ENCODE measurements at places on chromosomes 3 and 15.

GRCh38 chr15:45594835-45595530, 7.8 kb downstream of the BLOC1S6 start:
- DNase-seq: no peak

DNA sequence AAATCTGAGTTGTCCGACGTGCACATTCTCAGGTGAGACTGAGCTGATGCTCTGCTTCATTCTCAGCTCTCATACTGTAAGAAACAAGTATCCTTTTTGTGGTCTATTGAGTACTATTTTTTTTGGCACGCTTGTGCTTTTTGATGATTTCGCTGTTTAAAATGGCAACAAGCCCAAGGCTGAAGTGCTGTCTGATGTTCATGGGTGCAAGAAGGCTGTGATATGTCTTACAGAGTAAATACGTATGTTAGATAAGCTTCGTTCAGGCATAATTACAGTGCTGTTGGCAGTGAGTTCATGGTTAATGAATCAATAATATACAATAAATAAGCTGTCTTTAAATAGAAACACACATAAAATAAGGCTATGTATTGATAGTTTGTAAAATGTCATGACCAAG, 27.2 kb downstream of the AQR start:
- no peak for DNase-seq

GRCh38 chr3:88433568-88433967, 283.8 kb downstream of the C3orf38 start:
- no peak for DNase-seq

- no peak for DNase-seq
Measured at GRCh38 chr3:100151024-100151707, 36.9 kb upstream of the FILIP1L start.

GRCh38 chr3:177776661-177777101, 579.4 kb upstream of the TBL1XR1 start:
- no peak for DNase-seq

DNA sequence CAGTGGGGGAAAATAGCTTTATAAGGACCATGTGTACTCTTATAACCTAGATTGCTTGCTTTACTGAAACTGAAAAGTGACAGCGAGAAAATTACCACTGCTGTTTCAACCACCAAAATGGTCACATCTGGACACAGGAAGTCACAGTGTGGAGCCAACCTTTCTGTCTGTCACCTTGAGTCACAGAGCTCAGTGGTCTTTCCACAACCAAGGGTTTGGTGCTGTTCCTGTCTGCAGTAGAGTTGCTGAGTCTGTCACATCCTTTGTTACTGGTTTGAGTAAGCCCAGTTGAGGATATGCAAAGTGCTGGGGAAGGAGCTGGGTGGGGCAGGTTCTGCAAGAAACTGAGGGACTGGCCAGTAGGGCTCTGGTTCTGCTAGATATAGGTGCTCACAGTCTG, 139.1 kb upstream of the EIF1B start:
- no peak for DNase-seq

GRCh38 chr3:152277198-152277597, 8.5 kb downstream of the MBNL1 start:
- DNase-seq: no peak

- no peak for DNase-seq
Measured at GRCh38 chr3:21484828-21485144, 266.2 kb downstream of the ZNF385D start.

DNA sequence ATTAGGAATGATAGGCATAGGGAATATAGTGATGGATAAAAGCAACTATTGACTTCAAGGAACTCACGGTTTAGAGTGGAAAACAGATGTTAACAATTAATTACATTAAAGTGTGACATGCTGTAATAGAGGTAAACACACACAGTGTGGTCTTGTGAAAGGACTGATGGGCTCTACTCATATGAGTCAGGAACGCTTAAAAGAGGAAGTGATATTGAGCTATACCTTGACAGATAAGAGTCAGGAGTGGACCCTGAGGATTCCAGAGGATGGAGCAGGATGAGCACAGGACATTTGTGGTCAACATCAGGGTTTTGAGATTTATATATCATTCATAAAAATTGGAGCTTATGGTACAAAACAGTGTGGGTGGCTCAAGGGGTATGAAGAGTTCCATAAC, 11.0 kb downstream of the EXOG start:
- no peak for DNase-seq

DNA sequence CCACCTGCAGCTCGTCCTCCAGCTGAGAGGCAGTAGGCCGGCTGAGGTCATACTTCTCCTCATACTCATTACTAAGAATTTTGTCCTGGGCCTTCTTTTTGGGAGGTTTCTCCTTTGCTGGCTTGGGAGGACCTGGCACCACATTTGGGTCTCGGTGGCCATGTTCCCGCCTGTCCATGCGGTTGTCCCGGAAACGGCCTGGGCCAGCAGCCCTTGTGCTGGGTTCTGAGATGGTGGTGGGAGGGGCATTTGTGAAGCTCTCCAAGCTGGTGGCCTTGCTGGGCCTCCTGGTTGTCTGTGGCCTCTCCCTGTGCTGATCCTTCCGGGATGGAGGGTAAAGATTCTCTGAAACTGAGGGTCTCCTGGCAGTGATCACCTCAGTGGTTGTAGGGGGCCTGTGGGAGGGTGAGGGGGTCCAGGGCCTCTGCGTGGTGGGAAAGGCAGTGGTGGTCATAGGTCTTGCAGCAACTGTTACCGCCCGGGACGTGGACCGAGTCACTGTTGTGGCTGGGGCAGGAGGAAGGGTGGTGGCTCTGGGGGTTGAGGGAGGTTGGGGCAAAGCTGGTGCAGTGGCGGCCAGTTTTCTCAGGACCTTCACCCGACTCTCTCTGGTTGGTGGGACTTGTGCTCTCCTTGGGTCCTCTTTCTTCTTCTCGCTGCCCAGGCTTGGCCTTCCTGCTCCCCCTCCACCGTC, 2.5 kb downstream of the CCDC80 start:
- DNase-seq: no peak

GRCh38 chr3:164641071-164641470, 437.2 kb downstream of the SI start:
- no peak for DNase-seq

- DNase-seq: no peak
Measured at GRCh38 chr3:44019736-44020135, 221.9 kb upstream of the TOPAZ1 start.

DNA sequence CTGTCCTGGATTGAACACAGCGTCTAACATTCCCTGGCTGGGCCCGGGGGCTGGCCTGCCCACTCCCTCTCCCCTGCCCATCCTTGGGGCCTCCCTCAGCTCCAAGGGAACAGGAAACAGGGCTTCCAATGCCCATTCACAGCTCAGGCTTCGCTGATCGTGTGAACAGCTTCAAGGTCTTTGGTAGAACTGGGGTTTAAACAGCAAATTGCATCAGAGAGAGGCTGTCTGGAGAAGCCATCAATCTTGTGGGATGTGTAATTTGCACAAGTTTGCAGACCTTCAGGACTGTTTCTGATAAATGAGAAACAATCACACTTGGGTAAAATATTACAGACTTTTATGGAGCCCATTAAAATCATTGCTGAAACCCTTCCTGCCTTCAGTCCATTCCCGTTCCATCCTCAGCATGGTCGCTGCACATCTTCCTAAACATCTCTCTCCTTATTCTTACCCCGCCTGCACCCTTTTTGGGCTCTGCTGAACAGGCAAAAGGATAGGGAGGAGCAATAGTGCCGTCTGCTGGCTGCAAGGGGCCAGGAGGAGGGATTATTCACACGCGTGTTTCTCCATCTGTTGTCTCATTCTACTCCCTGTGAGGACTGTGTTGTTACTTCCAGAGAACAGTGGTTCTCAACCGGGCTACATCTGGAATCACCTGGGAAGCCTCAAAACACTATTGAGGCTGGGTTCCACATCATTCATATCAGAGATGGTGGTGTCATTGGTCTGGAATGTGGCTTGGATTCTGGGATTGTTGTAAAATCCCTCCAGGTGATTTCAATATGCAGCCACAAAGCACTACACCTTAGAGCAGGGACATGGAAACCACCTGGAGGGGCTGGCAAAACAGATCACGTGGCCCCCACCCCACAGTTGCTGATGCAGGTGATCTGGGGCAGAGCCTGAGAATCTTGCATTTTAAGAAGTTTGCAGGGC, 116.3 kb downstream of the CLSTN2 start:
- no peak for DNase-seq

- DNase-seq: peak; percentile 37
Measured at GRCh38 chr15:79380755-79381497, 51.2 kb upstream of the MINAR1 start.

- DNase-seq: no peak
Measured at GRCh38 chr3:22364851-22365250, 613.8 kb upstream of the ZNF385D start.

DNA sequence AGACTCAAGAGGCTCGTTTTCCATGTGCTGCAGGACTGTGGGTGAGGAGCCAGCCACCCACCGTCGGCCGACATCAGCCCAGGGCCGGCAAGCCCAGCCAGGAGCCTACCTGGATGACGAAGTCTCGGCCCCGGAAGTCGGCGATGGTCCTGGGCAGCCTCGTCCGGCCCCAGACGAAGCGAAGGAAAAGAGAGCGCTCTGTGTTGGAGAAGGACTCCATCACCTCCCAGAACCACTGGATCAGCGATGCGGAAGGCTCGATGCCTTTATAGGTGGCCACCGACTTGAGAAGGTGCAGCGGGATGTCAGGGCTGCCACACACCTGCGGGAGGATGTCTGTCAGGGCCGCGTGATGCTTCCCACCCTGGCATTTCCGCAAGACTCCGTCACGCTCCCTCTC, 13.8 kb upstream of the OCA2 start:
- DNase-seq: no peak

DNA sequence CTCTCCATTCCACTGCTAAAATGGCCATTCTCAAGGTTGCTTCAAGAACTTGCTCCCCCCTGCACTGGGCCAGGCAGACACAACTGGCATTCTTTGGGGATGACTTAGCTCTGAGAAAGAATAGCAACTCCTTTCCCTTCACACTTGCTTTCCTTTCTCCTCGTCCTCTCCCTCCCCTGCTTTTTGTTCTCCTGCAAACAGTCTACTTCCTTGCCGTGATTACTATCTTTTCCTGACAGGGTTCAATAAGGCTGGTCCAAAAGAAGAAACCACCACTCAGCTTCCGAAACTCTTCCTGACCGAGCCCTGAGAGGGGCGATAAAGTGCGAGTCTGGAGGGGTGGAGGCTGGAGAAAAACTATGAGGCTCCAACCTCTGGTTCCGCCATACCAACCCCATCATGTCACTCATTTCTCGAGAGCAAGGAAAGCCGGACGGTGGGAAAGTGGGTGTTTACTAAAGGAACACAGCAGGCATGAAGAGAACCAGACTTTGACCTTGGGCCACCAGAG, 5.0 kb downstream of the AMOTL2 start:
- DNase-seq: no peak

GRCh38 chr3:15541371-15541770, 19.9 kb upstream of the COLQ start:
- DNase-seq: no peak

GRCh38 chr3:73772076-73772886, 147.5 kb upstream of the PDZRN3 start:
- no peak for DNase-seq

- DNase-seq: no peak
Measured at GRCh38 chr3:124851136-124851535, 36.0 kb downstream of the ITGB5 start.

GRCh38 chr3:11010426-11011165, 18.0 kb downstream of the SLC6A1 start:
- DNase-seq: no peak

- DNase-seq: no peak
Measured at GRCh38 chr15:83304861-83305703, 20.6 kb upstream of the BNC1 start.

DNA sequence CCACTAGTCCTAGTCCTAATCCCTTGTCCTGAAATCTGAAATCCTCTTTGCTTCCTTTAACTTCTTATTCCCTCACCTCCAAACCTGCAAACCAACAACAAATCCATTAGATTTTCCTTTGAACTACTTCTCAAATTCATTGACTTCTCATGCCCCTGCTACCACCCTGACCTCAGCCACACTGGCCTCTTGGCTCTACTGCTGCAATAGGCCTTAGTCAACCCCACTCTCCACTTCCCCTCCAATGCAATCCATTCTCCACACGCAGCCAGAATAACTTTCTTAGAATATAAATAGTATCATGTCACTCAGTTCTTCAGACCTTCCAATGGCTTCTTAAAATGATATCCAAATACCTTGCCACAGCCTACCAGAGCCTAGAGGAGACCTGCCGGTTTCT, 131.1 kb upstream of the GADL1 start:
- no peak for DNase-seq

GRCh38 chr3:175211466-175211865, 352.3 kb downstream of the NAALADL2 start:
- DNase-seq: no peak

DNA sequence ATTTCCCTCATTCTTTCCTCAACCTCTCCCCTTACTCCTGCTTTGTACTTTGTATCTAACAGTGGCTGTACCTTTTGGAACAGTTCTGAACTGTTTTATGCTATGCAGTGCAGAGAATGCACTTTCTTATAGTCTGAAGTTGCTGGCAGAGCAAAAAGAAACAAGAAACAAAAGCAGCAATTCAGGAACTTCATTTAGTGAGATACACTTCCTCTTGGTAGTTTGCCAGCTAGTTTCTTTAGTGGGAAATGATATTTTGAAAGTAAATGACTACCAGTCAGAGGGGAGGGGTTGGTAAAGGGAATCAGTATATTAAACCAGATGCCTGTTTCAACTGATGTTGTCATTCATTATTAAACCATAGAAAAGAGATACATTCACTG, 55.0 kb upstream of the CHD2 start:
- DNase-seq: no peak

DNA sequence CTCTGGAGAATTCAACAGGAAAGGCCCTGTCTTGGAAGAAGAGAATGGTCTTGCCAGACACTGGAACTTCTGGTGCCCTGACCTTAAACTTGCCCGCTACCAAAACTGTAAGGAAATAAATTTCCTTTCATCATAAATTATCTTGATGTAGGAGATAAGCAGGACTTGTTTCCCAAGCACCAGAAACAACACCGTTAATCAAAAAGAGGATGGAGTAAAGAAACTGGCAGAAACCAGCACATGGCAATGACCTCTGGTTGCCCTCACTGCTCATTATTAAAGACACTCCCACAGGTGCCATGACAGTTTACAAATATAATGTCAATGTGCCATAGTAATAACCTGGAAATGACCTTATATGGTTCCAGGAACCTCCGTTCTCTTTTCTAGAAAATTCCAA, 426.1 kb downstream of the EDEM1 start:
- no peak for DNase-seq

- DNase-seq: no peak
Measured at GRCh38 chr3:23999012-23999641, 54.0 kb downstream of the NR1D2 start.

GRCh38 chr3:61547625-61548024, 13.7 kb upstream of the PTPRG start:
- DNase-seq: no peak

All from stimulated activated CD4-positive, alpha-beta T cell treated with anti-CD3 and anti-CD28 coated beads, Interleukin-15, amount 100 ng/mL, for 1 hour (primary cell).